ENCODE measurements at places on chromosomes 6 and 20. TPM values are rescaled to one million over a fixed set of nuclear protein-coding genes. Genes with fewer than 3 reads are reported as not detected.

DNA sequence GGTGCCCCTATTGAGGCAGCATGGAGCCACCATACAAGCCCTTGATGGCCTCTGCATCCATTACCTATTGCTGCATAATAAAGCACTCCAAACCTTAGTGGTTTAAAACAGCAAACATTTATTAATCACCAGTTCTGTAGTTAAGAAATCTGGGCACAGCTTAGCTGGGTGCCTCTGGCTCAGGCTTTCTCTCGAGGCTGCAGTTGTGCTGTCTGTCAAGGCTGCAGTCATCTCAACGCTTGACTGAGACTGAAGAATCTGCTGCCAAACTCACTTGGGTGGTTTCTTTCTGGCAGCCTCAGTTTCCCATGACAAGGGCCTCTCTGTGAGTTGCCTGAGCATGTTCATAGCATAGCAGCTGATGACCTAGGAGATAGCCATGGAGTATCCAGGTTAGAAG is 207.4 kb upstream of the LRFN2 start:
- no peak overlapping the region for H3K4me3 ChIP-seq
- H3K27me3 ChIP-seq, result no peaks in the 10 kb centered on the region
- H3K36me3 ChIP-seq, result no peaks in the 10 kb centered on the region
- H3K27ac ChIP-seq, result no peak overlapping the region
- H3K4me1 ChIP-seq, result no peaks in the 10 kb centered on the region

- no peak overlapping the region for H3K4me3 ChIP-seq
- peak overlapping the region; percentile 40 for H3K27ac ChIP-seq
- no peaks in the 10 kb centered on the region for H3K27me3 ChIP-seq
- H3K36me3 ChIP-seq, result no peaks in the 10 kb centered on the region
Observed at GRCh38 chr20:5072756-5073659, 46.8 kb downstream of the PCNA start.

The RIMS1 gene
- 45.6 TPM for total RNA-seq

DNA sequence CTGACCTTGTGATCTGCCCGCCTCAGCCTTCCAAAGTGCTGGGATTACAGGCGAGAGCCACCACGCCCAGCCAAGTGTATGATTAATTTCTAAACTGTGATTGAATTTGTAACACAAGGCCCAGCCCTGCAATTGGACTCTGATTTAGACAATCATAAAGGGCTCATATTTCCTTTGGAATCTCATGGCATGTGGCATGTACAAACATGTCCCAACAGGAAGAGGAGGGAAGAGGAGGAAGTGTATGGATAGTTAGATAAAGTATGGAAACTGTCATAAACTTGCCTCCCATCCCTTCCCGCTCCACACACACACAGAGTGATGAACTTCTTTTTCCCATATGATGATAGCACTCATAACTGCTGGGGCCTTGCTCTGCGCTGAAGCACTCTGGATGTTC is 27.2 kb upstream of the QKI start:
- no peaks in the 10 kb centered on the region for H3K27me3 ChIP-seq
- H3K27ac ChIP-seq, result no peak overlapping the region
- no peaks in the 10 kb centered on the region for H3K36me3 ChIP-seq
- no peak overlapping the region for H3K4me3 ChIP-seq

DNA sequence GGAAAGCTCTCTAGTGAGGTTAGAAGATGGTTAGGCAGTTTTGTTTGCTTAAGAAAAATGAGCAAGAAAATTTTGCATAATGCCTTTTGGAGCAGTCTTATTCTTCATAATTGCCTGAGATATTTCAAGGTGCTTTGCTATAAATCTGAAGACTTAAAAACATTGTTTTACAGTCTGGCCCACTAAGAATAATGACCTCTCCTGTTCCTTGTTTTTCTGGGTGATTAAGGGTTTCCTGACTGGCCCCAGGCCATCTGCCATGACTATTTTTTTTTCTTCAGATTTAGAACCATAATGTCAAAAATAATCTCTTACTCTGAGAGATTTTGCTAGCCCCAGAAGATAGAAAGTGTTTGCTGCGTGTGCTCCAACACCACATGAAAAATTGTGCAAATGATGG is 72.3 kb upstream of the CENPW start:
- H3K27me3 ChIP-seq, result no peaks in the 10 kb centered on the region
- no peaks in the 10 kb centered on the region for H3K36me3 ChIP-seq
- H3K4me3 ChIP-seq, result no peak overlapping the region
- no peak overlapping the region for H3K27ac ChIP-seq

The PNLDC1 gene
- not detected for total RNA-seq

Data from esophagus muscularis mucosa (tissue), 4 donors.